ENCODE measurements at places on chromosomes 1 and 21. TPM values are rescaled to one million over a fixed set of nuclear protein-coding genes. Genes with fewer than 3 reads are reported as not detected.

SLC44A3 gene
- total RNA-seq: 5.4 TPM

PIP5K1A gene
- total RNA-seq: 46.9 TPM

DNA sequence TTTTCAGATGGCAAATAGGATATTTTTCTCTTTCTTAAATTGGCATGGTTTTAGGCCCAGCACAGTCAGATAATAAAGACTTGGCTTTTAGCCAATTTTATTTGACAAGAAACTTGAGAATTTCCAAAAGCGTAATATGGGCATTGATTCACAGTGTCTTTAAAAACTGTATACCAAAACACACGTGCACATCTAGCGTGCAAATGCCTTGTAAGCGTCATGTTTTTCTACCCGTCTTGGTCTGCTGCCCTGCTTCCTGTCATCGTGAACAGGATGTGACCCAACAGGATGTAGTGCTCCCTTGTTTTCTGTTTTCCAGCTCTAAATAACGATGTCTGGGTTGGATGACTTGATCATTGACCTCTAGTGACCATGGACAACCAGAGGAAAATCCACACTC, 24.7 kb upstream of the SLC44A3 start:
- DNase-seq: no peak

- peak; percentile 51 for DNase-seq
Measured at GRCh38 chr1:154969860-154970452, 591 bp downstream of the SHC1 start.

Measured in left cardiac atrium (tissue), 4 donors.